ENCODE measurements at places on chromosomes 3 and 15.

DNA sequence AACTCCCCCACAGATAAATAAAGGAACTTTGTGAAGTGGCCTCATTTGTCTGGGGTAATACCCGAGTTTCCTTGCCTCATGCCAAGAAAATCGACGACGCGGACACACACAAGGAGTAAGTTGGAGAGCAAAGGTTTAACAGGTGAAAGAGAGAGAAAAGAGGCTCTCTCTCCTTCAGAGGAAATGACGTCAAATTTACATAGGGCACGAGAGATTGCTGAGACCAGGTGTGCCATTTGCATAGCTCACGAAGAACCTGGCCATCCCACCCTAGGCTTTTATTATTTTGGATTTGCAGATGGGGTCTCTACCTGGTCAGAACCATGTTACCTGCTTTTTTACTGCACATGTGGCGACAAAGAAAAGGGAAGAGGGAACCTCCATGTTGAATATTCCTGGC, 49.3 kb upstream of the IGF2BP2 start:
- H3K36me3 ChIP-seq = no peaks in the 10 kb centered on the region
- H3K27me3 ChIP-seq = no peaks in the 10 kb centered on the region
- H3K4me3 ChIP-seq = no peak overlapping the region
- H3K4me1 ChIP-seq = no peaks in the 10 kb centered on the region
- no peak overlapping the region for H3K27ac ChIP-seq

- H3K27me3 ChIP-seq = no peaks in the 10 kb centered on the region
- H3K4me3 ChIP-seq = no peak overlapping the region
- no peaks in the 10 kb centered on the region for H3K36me3 ChIP-seq
- H3K4me1 ChIP-seq = peaks cover 23% of the 10 kb centered on the region
- peak overlapping the region; percentile 12 for H3K27ac ChIP-seq
- DNase-seq = no peak
Observed at GRCh38 chr3:177451864-177452830, 254.9 kb upstream of the TBL1XR1 start.

DNA sequence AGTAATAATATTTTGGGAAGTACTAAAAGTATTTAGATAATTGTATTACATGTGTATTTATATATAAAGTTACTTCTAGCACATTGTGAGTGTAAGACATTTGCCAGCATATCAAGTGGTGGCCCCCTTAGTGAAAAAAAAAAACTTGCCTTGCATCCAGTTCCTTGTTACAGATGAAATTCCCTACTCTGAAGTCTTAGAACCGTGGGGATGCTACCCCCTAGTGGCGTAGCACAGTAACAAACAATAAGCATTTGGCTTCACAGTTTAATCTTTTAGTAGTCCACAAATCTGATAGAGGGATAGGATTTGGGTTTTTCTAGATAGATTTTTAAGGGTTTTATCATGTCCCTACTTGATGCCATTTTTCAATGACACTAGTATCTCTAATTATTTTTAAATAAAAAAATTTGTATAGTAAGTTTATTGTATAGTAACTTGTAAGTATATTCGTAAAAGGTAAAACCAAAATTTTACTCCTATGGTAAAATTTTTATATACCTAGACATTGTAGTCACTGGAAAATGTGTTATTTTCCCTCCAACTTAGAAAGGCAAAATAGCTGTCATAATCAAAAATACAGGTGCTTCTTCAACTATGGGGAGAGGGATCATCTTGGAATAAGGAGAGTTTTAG, 14.3 kb downstream of the SMC4 start:
- H3K27me3 ChIP-seq = no peaks in the 10 kb centered on the region
- H3K4me1 ChIP-seq = no peaks in the 10 kb centered on the region
- peaks cover 56% of the 10 kb centered on the region for H3K36me3 ChIP-seq
- H3K4me3 ChIP-seq = no peak overlapping the region

GRCh38 chr3:129620828-129621559, 14.5 kb upstream of the PLXND1 start:
- H3K4me1 ChIP-seq = peaks cover 77% of the 10 kb centered on the region
- H3K27ac ChIP-seq = no peak overlapping the region
- H3K4me3 ChIP-seq = no peak overlapping the region
- no peaks in the 10 kb centered on the region for H3K27me3 ChIP-seq

- DNase-seq = no peak
- H3K36me3 ChIP-seq = no peaks in the 10 kb centered on the region
- H3K4me1 ChIP-seq = no peaks in the 10 kb centered on the region
- H3K27ac ChIP-seq = no peak overlapping the region
- H3K27me3 ChIP-seq = peaks cover 11% of the 10 kb centered on the region
Observed at GRCh38 chr3:14564741-14565140, 24.6 kb upstream of the GRIP2 start.

GRCh38 chr15:79682285-79682684, 214.5 kb downstream of the MTHFS start:
- no peaks in the 10 kb centered on the region for H3K4me1 ChIP-seq
- no peak overlapping the region for H3K4me3 ChIP-seq
- H3K27me3 ChIP-seq = no peaks in the 10 kb centered on the region
- no peaks in the 10 kb centered on the region for H3K36me3 ChIP-seq
- no peak overlapping the region for H3K27ac ChIP-seq

GRCh38 chr3:179907784-179908482, 128.8 kb downstream of the PEX5L start:
- no peaks in the 10 kb centered on the region for H3K36me3 ChIP-seq
- H3K27me3 ChIP-seq = no peaks in the 10 kb centered on the region
- no peak overlapping the region for H3K27ac ChIP-seq

GRCh38 chr3:127735767-127736693, 63.3 kb downstream of the ABTB1 start:
- no peaks in the 10 kb centered on the region for H3K27me3 ChIP-seq
- H3K36me3 ChIP-seq = no peaks in the 10 kb centered on the region
- no peak overlapping the region for H3K4me3 ChIP-seq
- no peak for DNase-seq
- H3K27ac ChIP-seq = peak overlapping the region; percentile 9

GRCh38 chr15:25690673-25691543, 172.2 kb downstream of the ATP10A start:
- no peaks in the 10 kb centered on the region for H3K4me1 ChIP-seq
- no peaks in the 10 kb centered on the region for H3K27me3 ChIP-seq
- peak; percentile 55 for DNase-seq
- no peak overlapping the region for H3K4me3 ChIP-seq
- no peak overlapping the region for H3K27ac ChIP-seq

GRCh38 chr3:4756057-4756775, 223.0 kb upstream of the BHLHE40 start:
- peaks cover 13% of the 10 kb centered on the region for H3K4me1 ChIP-seq
- H3K4me3 ChIP-seq = no peak overlapping the region
- H3K27me3 ChIP-seq = no peaks in the 10 kb centered on the region
- H3K36me3 ChIP-seq = no peaks in the 10 kb centered on the region

DNA sequence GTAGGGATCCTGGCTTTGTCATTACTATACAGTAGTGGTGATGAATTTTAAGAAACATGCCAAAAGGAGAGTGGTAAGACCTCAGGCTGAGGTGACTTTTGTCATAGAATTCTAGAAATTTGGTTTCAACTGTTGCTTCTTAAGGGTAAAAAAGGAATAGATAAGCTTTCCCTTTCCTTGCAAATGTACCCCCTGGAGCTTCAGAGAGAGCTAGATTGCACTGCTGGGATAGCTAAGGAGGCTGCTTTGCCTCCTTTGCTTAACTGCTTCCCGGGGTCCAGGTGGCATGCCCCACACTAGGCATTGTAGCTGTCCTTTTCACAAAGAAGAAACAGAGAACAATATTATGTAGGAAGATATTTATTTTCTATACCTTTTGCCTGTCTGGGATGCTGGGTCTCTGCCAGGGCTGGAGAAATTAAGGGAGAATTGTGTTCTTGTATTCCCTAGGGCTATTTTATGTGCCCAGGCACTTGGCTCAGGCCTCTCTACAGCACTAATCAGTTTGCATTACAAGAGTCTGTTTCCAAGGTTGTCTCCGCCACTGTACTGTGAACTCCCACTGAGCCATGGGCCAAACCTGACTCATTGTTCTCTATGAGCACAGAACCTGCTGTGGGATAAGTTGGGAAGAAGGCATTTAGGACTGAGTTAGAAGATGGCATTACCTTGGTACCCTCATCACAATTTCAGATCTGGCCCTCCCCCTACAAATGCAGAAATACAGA, 460.0 kb downstream of the PDCD6IP start:
- no peak overlapping the region for H3K27ac ChIP-seq
- no peaks in the 10 kb centered on the region for H3K36me3 ChIP-seq
- H3K27me3 ChIP-seq = no peaks in the 10 kb centered on the region
- no peak for DNase-seq

- no peak for DNase-seq
- peak overlapping the region; percentile 60 for H3K27ac ChIP-seq
- peaks cover 11% of the 10 kb centered on the region for H3K4me1 ChIP-seq
- H3K4me3 ChIP-seq = peak overlapping the region; percentile 45
- no peaks in the 10 kb centered on the region for H3K36me3 ChIP-seq
Observed at GRCh38 chr3:141051443-141052200, 475 bp downstream of the SPSB4 start.

- H3K36me3 ChIP-seq = no peaks in the 10 kb centered on the region
- no peaks in the 10 kb centered on the region for H3K27me3 ChIP-seq
- H3K4me1 ChIP-seq = peaks cover 16% of the 10 kb centered on the region
- H3K4me3 ChIP-seq = no peak overlapping the region
- DNase-seq = no peak
Observed at GRCh38 chr3:71551311-71551919, 32.1 kb downstream of the FOXP1 start.

DNA sequence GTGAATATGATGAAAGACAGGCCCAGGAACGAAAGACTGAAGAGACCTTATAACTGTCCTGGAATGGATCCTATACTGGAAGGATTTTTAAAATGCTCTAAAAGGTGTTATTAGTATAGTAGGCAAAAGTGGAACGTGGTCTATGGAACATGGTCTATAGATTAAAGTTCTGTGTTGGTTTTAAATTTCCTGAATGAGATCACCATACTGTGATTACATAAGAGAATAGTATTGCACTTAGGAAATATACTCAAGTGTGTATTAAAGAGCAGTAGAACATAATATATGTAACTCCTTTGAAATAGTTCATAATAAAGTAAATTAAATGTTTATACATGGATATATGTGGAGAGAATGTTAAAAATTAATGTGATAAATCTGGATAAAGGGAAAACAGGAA, 68.2 kb downstream of the SPRED1 start:
- H3K36me3 ChIP-seq = peaks cover 17% of the 10 kb centered on the region
- H3K4me1 ChIP-seq = no peaks in the 10 kb centered on the region
- H3K27ac ChIP-seq = no peak overlapping the region
- DNase-seq = no peak
- no peak overlapping the region for H3K4me3 ChIP-seq
- no peaks in the 10 kb centered on the region for H3K27me3 ChIP-seq

DNA sequence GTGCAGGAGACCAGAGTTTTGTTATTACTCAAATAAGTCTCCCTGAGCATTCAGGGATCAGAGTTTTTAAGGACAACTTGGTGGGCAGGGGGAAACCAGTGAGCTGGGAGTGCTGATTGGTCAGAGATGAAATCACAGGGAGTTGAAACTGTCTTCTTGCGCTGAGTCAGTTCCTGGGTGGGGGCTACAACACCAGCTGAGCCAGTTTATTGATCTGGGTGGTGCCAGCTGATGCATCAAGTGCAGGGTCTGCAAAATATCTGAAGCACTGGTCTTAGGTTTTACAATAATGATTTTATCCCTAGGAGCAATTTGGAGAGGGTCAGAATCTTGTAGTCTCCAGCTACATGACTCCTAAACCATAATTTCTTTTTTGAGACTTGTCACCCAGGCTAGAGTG, 13.8 kb upstream of the ZNF662 start:
- DNase-seq = no peak
- no peaks in the 10 kb centered on the region for H3K4me1 ChIP-seq
- no peak overlapping the region for H3K27ac ChIP-seq
- no peaks in the 10 kb centered on the region for H3K27me3 ChIP-seq
- H3K36me3 ChIP-seq = no peaks in the 10 kb centered on the region
- no peak overlapping the region for H3K4me3 ChIP-seq

- H3K36me3 ChIP-seq = no peaks in the 10 kb centered on the region
- no peaks in the 10 kb centered on the region for H3K27me3 ChIP-seq
- DNase-seq = no peak
- no peak overlapping the region for H3K4me3 ChIP-seq
- no peaks in the 10 kb centered on the region for H3K4me1 ChIP-seq
- no peak overlapping the region for H3K27ac ChIP-seq
Observed at GRCh38 chr3:41986561-41986960, 24.7 kb upstream of the ULK4 start.

DNA sequence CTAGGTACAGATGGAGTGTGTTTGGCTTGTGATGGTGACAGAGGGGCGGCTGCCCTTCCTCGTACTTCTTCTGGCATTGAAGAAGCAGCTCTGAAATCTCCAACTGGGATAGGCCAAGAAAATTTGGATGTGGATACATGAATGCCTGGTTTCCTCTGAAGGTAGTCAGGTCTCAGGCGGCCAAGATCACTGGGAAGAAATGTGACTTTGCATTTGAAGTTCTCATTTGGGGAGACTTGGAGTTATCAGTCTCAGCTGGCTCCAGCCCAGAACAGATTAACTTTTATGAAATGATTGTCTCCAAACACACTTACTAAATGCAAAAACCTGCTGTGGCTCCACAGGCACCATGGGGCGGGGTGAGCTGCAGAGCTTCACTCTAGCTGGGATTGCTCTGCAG, 215.9 kb downstream of the THSD4 start:
- H3K4me3 ChIP-seq = no peak overlapping the region
- H3K4me1 ChIP-seq = peaks cover 10% of the 10 kb centered on the region
- no peaks in the 10 kb centered on the region for H3K27me3 ChIP-seq
- no peaks in the 10 kb centered on the region for H3K36me3 ChIP-seq
- no peak overlapping the region for H3K27ac ChIP-seq

GRCh38 chr15:42591238-42591934, 16.0 kb downstream of the STARD9 start:
- no peak overlapping the region for H3K4me3 ChIP-seq
- peaks cover 17% of the 10 kb centered on the region for H3K4me1 ChIP-seq
- no peaks in the 10 kb centered on the region for H3K36me3 ChIP-seq
- DNase-seq = no peak
- H3K27ac ChIP-seq = no peak overlapping the region

- H3K4me3 ChIP-seq = no peak overlapping the region
- DNase-seq = no peak
- no peaks in the 10 kb centered on the region for H3K36me3 ChIP-seq
- H3K4me1 ChIP-seq = no peaks in the 10 kb centered on the region
Observed at GRCh38 chr3:6861625-6862000, 698 bp downstream of the GRM7 start.

DNA sequence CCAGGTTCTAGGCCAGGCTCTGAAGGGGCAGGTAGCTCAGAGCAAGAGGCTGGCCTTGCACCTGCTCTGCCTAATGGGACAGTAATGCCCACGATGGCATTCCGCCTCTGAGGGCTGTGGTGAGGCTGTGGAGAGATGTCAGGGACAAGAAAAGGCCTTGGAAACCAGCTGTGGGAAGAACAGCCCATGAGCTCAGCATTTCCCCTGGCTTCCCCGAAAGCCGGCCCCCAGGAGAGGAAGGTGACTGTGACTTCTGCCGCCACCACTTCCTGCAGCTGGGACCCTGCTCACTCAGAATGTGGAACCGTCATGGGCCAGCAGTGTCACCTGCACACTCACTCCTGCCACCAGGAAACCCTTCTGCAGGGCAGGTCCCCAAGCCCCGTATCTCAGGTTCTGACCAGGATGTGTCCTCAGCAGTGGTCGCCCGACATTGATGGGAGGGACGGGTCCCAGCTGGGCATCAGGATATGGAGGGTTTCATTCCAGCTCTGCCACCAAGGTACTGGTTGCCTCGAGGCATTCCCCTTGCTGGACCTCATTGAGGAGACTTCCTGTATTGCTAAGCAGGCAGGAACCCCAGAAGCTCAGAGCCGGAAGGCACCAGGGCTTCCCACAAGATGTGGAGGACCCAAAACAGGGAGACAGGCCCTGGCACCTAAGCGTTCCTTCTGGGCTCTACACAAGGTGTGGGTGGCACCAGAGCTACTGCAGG, 30.7 kb downstream of the SEMA7A start:
- H3K4me1 ChIP-seq = peaks cover 14% of the 10 kb centered on the region
- no peaks in the 10 kb centered on the region for H3K27me3 ChIP-seq
- H3K4me3 ChIP-seq = no peak overlapping the region
- H3K27ac ChIP-seq = peak overlapping the region; percentile 26
- no peak for DNase-seq

Data from upper lobe of right lung (tissue), 1 donor.